ENCODE measurements at places on chromosomes 11 and 22.

DNA sequence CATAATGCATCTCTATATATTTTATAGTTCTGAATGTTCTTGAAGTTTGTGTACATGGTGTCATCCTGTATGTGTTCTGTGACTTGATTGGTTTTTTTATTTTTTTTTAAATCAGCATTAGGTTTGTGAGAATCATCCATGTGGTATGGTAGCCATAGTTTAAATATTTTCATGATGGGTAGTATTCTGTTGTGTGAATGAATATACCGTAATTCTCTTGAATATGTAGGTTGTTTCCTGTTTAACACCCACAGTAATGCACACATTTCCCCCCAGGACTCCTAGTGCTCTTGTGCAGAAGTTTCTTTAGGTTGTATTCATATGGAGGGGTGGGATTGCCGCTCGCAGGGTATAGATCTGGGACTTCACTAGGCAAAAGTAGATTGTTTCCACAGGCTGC lies 2.0 kb downstream of the PACS1 start:
- no peak for DNase-seq

GRCh38 chr11:10359171-10359570 lies 54.3 kb downstream of the ADM start:
- DNase-seq = no peak

DNA sequence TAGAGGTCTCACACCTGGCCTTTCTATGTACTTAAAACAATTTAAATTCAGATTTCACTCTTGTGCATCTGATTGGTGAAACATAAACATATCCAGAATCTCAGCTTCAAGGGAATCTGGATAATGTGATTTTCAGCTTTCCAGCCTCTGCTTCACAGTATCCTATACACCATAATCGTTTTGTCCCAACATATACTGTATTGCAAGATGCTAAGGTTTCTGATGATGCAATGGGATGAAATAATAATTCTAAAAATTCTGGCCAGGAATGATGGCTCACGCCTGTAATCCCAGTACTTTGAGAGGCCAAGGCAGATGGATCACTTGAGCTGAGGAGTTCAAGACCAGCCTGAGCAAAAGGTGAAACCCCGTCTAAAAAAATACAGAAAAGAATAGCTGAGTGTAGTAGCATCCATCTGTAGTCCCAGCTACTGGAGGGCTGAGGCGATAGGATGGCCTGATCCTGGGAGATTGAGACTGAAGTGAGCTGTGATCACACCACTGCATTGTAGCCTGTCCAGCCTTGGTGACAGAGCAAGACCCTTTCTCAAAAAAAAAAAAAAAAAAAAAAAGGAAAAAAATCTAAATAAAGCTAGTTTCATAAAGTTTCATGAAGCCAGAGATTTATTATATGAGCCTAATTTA lies 41.0 kb upstream of the CTSC start:
- no peak for DNase-seq

DNA sequence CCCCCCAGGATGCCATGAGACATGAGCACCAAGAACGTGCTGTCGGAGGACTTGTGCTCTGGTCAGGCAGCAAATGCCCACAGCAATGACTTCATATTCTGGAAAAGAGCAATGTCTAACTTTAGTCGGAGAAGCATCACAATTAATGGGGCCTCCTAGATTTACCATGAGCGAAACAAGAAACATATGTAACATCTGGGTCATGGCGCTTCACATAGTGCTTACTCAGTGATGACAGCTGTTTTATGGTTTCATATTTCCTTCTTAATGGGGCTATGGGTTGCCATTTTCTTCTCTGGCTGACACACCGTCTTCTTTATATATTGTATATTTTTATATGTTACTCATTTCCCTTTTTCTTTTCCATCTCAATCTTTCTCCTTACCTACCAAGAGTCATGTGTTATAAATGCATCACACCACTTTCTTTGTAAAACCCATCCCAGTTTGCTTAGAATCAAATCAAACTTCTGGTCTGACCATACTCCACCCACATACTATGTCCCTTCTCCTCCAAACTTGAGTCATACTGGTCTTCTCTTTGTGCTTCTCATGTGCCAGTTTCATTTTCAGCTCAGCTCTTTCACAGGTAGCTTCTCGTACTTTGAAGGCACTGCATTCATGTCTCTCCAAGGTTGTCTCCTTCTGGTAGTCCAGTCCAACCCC lies 9.4 kb upstream of the CASP12 start:
- no peak for DNase-seq

DNA sequence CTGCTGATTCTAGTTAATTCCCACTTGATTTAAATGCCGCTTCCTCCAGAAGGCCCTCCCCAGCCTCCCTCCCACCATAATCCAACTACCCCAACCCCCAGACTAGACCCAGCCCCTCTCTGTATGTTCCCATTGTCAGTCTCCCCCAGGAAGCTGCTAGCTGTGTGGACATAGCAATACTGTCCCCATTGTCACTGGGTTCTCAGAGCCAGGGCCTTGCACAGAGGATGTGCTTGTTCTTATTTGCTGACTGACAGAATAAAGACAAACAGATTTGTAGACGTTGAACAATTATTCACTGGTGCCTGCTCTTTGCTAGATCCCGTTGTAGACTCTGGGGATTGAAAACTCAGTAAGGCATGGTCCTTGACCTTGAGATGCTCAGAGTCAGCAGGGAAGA lies 45.7 kb upstream of the NAV2 start:
- no peak for DNase-seq

DNA sequence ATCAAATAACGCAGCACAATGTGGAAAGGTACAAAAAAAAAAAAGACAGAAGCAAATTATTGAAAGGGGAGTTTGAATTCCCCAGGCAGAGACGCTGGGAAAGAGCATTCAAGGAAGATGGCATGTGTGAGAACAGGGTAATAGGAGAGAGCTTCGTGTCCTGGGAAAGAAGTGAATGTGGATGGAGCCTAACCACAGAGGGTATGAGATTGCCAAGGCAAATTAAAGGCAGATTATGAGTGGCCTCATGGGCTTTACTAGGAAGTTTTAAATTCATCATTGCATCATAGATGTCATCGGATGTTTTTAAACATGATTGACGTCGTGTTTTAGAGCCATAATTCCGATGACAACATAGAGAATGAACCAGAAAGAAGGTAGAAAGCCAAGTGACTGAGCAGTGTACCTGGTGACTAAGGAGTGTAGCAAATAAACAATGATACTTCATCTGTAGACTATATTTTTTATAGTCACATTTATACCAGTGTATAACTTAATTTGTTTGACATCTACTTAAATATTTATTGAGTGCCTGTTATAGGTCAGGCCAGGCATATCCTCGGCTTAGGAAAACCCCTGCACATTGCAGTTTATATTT lies 151.4 kb downstream of the MSANTD4 start:
- no peak for DNase-seq

DNA sequence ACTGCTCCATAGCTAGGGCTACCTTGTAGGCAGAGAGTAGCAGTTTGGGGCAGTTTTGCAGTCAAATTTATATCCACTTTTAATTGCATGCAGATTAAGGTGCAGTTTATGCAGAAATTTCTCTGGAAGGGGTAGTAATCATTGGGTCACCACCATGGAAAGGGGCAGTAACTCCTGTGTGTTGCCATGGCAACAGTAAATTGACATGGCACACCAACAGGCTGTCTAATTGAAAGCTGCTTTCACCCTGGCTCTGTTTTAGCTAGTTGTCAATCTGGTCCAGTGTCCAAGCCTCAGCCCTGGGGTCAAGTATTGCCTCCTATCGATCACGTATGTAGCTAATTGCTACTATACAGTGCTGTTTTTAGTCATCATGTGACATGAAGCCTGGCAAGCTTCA lies 786.1 kb upstream of the CNTN5 start:
- no peak for DNase-seq

- DNase-seq = peak; percentile 59
These were observed 8.1 kb downstream of the FBXO7 start for GRCh38 chr22:32482708-32483107.

DNA sequence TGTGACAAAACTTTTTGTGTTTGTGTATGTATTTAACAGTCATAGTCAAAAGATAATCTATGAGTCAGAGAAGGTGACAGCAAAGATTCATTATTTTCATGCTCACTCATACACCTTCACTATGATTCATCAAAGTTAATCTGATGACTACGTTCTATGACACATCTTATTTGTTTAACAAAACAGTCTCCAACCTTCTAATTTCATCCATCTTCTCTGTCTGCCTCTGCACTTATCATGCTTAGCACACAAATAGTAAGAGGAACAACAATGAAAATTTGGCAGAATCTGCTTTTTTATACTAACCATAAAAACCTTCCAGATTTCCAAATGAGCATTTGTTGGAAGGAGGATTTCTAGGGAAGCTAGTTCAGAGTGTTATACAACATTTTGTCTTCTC lies 568.9 kb downstream of the LUZP2 start:
- DNase-seq = no peak

GRCh38 chr22:40332319-40332781 lies 13.9 kb upstream of the ADSL start:
- peak; percentile 16 for DNase-seq

- DNase-seq = no peak
These were observed at the start of gene VPREB1 for GRCh38 chr22:22244316-22245250. Gene VPREB1, plus strand, starts transcription at chr22:22244786. Its CDS starts 28 bp downstream, at chr22:22244814.

- no peak for DNase-seq
These were observed 43.3 kb downstream of the SNX19 start for GRCh38 chr11:130872981-130873380.

DNA sequence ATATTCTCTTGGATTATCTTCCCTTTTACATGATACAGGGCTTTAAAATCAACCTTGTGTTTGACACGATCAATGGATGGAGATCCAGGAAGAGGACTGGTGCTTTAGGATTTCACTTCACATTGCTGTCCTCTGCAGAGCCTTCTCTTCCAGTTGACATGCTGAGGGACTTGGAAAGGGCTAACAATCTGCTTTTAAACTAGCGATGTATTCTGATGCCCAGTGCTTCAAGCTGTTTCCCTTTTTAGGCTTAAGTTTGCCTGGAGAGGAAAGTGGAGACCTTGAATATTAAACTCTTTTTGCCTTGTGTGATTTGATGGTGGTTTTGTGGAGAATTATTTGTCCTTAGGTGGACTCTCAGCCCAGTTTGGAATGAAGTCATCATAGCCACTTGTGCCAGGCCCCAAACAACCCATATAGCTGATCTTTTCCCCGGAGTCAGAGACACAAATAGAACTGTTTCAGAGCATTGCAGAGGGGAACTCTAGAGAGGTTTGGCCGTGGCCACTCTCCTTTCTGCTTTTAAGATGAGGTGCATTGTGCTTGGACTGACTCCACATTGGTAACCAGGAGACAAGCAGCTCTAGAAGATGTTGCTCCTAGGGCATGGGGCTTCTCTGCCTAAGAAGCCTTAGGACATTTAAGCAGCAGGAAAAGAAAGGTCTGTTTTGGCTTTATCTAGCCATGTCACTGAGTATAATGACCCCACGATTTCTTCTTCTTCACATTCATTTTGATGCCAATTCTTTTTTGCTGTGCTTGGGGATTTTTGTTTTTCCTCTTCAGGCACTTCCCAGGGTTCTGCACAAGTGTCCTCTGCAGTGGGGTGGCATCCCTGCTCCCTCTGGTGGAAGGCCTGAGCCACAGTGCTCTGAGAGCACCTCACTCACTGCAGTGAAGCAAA lies 152.8 kb downstream of the NCAM1 start:
- peak; percentile 4 for DNase-seq

- no peak for DNase-seq
These were observed 155.6 kb upstream of the NCAM1 start for GRCh38 chr11:112805658-112806057.
